ENCODE measurements at places on chromosomes 4 and X.

DNA sequence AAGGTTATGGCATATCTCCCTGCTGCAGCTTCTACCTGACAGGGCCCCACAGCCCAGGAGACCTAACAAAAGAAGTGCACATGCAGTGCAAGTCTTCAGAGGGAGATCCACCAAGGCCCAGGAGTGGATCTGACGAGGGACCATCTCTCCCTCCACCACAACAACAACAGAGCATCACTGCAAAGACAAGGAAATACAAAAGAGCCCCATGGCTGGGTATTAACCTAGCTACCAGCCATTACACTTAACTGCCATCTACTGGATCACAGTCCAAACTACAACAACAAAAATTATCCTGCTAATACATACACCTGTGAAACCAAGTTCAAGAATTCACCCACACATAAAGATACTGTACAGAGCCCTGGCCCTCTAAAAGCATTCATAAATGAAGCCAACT lies 280.2 kb upstream of the SLC7A11 start:
- DNase-seq = no peak

GRCh38 chrX:44580466-44580865 lies 37.8 kb upstream of the FUNDC1 start:
- no peak for DNase-seq

DNA sequence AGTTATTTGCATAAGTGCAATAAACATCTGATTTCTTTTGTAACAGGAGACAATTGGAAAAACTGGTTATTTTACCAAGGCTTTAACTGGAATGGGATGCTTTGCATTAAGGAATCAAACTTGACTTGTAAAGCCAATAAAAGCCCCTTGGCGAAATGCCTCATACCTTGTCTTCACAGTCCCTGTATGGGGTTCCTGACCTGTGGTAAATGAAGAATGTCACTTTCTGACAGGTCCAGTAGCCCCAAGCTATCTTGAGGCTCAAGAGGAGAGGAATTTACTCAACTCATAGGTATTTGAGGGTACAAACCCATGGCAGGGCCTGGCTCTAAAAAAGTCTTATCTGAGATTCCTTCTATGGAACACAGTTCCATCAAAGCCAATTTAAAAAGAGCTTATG lies 78.0 kb downstream of the ACOX3 start:
- no peak for DNase-seq

- no peak for DNase-seq
Observed at GRCh38 chr4:25032126-25032525, 1.4 kb upstream of the LGI2 start.

DNA sequence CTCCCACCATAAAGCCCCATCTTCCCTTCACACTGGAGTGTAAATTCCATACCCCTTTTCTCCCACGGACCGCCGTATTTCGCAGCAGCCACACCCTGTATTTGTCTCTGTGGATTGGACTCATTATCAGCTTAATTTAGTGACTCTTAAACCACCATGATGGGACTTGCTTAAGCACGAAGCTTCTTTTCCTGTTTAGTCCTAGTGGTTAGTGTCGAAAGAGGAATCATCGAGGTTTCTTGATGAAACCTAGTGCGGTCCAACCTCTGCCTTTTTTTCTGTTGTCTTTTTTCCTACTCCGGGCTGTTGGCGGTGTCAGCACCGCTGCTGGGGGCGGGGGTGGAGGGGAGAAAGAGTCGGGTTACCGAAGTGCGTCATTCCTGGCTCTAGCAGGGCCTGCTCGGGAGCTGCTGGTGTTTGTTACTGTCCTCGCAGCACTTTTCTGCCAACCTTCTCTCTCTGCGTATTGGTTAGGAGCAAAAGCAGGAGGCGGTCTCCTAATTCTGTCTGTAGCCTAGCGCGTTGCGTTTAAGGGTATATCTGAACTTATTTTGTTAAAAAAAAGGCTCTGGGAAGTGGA lies 1.4 kb downstream of the STAG2 start:
- DNase-seq = peak; percentile 48

DNA sequence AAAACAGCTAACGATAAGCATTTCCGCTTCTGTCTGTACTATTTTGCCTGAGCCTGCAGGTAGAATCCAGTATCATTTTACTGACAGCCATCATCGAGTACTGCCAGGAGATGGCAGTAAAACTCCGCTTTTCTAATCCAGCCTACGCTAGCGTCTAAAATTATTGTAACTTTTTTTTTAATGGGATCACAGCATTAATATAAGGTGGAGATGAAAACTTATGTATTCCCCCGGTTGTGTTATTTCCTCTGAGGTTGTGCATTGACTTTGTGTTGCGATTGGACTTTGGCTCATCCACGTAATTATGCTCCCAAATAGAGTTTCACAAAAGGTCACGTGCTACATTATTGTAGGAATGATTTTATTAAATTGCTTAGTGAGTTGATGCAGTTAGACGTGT lies 248.1 kb downstream of the C4orf33 start:
- DNase-seq = no peak

DNA sequence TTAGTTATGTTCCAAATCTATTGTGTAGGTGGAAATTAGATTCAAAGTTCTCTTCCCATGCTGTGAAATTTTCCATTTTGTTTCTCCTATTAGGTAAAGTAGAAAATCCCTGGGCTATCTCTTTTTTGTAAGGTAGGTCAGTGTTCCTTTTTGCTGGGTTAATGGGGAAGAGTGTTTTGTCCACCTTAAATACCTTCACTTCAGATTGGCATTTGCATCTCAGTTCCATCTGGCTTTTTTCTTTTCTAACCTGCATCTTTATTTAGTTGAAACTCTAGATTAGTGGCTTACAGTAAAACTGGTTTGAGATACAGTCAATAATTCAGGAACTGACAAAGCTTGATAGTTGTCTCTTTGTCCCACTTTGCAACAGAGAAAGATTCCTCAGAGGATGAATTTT lies 1115.8 kb downstream of the PDHA2 start:
- no peak for DNase-seq

- DNase-seq = no peak
Observed at GRCh38 chrX:103461156-103461555, 58.1 kb downstream of the RAB40A start.

GRCh38 chrX:76420237-76420636 lies 7.3 kb upstream of the MAGEE1 start:
- no peak for DNase-seq

DNA sequence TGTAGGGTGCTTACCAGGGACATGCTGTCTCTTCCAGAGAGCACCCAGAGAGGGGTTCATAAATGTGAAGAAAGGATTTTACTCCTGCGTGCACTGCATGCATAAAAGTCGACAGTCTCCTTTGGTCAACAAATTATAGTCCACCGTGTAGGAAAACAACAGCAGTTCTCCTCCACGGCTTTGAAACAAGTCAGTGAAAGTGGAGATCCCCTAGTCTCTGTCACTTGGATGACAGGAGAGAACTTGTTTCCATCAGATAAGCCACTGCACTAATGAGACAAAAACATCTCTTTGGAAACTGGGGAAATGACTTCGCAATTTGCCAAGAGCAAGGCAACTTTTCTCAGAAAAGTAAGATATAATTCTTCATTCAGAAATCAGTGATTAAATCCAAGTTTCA lies 9.7 kb downstream of the UNC5C start:
- DNase-seq = no peak

GRCh38 chr4:26566133-26566532 lies 17.8 kb upstream of the TBC1D19 start:
- no peak for DNase-seq

DNA sequence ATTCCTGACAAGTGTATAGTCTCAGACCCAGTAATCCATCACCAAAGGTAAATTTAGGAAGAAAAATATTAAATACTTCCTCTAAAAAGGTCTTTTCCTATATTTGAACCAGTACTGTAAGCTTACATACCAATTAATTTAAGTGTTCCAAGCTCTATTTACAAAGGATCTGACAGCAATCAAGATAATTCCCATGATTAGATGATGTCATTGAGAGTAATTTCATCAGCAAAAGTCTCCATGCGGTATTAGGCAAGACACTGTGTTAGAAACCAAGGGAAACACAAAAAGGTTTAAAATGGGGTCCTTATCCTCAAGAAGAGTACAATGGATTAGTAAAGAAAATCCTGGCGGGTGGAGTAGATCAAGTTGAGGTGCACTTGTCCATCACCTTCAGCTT lies 198.5 kb downstream of the PRDM5 start:
- no peak for DNase-seq

DNA sequence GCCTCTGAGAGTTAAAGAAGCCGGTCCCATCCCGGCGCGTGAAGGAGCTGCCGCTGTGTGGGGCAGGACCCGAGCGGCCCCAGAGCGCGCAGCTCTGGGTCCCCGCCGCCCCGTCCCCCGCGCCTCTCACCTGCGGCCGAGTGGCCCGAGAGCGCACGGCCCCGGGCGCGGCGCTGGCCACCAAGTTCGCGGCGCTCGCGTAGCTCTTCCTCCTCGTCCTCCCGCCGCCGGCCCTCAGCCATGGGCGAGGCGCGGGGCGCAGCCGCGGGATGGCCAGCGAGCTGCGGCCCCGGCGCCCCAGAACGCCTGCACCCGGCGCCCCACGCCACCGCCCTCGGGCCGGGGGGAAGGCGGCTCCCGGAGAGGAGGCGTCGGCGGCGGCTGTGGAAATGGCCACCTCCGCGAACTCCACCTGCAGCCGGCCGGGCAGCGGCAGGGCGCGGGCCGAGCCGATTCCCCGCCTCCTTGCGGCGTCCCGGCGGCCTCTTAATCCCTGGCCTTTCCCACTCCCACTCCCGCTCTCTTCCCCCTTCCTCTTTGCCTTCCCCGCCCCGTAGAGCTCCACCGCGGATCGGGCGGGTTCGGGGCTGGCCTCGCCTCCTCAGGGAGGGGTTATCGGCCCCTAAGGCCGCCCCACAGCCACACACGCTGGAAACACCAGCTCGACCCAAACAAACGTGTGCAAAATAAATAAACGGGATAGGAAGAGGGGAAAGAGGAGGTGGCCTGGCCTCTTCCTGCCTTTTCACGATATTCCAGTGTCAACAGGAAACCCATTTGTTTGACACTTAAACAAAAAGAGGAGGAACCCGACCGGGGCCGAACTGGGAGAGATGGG lies at the start of gene SH3D19:
Gene SH3D19, minus strand, starts transcription at position 495 of the 838 bp plus-strand sequence. Its CDS starts 253 bp downstream, at position 242.
- peak; percentile 39 for DNase-seq

DNA sequence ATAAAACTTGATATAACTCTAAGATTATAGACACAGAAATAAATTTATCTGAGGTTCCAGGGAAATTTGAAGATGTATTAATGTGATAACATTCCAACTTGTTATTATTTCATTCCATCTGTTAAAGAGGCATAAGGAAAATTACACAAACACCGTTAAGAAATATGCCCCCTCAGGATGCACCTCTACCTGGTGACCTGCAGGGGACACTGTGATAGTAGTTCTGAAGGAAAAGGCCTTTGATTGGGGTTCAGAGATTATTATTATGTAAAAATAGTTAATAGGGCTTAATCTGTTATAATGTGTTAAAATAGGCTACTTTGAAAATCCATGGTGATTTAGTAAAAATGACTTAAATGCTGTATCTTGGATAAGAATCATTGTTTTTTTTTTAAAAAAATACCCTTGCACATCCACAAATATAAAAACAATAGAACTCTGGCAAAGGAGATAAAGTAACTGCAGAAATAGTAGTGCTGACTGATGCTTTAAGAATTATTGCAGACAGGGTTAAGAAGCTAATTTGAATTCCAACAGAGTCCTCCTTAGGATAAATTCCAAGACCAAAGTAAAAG lies 6.1 kb upstream of the ABRAXAS1 start:
- no peak for DNase-seq

DNA sequence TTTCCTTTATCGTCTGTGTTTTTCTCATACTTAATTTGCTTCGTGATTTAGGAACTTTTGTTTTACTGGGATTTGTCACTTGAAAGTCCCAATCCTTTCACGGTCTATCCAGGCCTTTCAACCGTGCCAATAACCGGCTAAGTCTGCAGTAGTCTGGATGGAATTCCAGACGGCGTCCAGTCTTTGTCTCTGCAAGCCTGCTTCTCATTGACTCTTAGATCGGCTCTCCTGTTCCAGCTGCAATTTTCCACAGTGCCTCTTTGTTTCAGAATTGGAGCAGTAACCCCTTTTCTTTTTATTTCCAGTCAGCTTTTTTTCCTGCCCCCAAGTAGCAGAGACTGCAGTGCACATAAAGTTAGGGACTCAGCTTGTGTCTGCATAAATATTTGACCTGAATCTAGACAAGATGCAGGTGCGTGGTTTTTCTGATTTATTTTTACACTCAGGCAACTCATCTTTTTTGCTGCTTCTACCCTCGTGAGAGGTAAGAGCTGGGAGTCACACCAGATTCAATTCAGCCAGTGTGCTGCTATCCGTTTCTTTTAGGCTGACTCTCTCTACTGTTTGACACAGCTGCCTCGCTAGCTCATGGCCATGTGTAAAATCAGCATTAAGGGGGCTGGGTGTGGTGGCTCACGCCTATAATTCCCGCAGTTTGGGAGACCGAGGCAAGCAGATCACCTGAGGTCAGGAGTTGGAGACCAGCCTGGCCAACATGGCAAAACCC lies 37.4 kb upstream of the DHRSX start:
- DNase-seq = no peak

DNA sequence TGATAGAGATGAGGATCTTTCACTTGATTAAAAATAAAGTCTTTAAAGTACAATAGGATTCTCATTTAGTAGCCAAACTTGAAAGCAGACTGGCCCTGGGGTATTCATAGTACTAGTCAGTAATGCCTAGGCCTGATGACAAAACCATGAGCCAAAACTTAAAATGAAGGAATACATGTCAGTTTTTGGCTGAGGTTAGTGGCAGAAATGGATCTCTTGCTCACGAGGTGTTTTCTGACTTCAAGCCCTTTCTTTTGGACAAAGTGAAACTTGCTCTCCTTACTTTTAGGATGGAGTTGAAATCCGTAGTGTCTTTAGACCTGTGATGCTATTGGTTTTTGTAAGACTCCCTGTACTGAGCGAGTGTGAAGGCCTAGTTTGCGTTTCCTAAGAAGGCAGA lies 157.7 kb downstream of the CCNG2 start:
- DNase-seq = no peak

DNA sequence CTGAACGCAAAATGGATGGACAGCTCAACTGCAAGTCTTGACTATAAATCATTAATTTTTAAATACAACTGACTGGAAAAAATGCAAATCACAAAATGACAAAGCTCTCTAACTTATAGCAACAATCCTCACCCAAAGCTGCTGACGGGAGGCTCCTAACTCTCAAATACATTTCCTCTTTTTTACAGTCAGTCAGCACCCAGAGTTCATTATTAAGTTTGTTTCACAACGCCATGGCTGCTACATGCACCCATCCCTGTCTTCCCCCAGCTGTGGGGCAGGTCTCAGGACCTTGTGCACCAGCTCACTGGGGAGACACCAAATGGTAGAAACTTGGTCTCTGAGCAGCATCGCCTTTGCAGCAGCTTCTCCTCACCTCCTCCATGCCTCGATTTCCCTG lies 97.6 kb downstream of the SLC34A2 start:
- DNase-seq = no peak

DNA sequence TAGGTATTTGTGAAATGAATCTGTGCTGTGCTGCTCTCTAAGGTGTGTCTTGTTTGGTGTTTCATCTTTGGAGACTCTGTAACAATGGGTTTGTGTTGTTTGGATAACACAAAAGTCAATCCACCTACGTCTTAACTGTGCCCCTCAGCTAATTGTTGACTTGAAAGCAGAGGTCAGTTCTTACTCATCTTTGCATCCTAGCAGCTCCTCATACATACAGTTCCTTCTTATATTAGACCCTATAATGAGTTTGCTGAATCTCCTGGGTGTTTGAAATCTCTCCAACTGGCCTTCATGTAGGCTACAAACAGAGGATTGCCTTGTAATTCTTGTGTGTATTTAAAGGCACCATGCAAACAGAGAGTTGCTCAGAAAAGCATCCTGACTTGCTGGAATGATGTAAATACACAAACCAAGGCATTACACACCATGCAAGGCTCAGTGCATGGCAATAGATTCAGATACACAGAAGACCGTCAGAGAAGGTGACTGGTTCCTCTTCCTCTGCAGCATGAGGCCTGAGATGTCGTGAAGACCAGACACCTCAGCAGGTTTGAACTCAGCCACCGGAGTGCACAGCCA lies 220.0 kb upstream of the JADE1 start:
- no peak for DNase-seq
